ENCODE measurements at places on chromosomes 7 and 10.

GRCh38 chr7:98556288-98556687 lies 60.8 kb upstream of the NPTX2 start:
- DNase-seq = no peak

DNA sequence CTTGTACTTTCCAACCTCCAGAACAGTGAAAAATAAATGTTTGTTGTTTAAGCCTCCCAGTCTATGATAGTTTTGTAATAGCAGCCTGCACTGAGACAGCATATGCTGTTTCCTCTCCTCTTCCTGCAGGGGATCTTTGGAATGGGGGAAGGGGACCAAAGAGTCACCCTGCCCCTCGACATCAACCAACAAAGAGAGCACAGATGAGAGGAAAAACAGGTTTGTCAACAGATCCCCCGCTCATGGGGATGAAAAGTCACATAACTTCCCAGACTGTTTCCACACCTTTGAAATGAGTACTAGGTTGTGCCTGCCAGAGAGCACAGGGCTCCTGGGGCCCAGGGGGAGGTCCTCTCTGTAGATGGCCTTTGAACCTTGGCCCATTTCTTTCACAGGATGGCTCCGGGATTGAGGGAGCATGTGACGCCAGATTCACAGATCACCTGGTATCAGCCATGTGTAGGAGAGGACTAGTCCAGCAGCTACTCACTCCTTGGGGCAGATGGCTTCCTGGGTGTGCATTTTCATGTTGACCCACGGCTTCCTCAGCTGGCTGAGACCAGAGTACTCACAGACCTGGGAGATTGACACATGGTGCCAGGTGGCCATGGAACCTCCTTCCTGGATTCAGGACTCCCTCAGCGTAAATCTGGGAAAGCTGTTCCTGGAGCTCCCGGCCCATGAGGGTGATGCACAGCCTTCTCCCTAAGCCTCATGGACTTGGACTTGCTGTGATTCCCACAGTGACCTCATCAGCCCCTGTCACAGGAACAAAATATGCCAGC lies 125.6 kb downstream of the CXCL12 start:
- no peak for DNase-seq

DNA sequence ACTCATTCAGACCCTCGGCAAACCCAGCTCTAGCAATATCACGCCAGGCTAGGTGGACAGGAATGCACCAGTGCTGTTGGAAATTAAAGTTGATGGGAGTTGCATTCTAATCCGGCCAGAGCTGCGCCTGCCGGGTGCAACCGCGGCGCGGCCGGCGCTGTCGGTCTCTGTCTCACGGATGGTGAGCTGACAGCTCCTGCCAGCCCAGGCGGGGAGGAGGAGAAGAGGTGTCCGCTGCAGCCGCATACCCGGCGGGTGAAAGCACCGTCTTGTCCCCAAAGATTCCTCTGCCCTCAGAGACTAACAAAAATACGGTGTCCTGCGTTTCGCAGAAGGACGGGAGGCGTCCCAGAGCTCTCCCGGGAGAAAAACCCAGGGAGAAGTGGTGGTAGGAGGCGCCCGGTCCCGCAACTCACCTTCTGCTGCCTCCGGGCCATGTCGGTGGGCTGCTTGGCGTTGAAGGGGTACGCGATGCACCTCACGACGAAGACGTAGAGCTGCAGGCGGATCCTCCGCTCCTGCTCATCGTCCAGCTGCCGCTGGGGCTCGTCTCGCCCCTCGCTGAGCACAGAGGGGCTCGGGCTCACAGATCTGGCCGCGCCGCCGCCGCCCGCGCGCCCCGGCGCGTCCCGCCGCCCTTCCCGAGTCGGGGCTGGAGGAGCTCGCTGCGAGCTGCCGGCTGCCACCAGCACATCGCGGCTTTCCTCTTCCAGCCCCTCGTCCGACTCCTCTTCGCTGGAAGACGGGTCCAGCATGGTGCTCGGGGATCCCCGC lies 490 bp downstream of the CADPS2 start:
- peak; percentile 42 for DNase-seq

- DNase-seq = no peak
Observed at GRCh38 chr10:69337296-69338132, 59.2 kb downstream of the HK1 start.

DNA sequence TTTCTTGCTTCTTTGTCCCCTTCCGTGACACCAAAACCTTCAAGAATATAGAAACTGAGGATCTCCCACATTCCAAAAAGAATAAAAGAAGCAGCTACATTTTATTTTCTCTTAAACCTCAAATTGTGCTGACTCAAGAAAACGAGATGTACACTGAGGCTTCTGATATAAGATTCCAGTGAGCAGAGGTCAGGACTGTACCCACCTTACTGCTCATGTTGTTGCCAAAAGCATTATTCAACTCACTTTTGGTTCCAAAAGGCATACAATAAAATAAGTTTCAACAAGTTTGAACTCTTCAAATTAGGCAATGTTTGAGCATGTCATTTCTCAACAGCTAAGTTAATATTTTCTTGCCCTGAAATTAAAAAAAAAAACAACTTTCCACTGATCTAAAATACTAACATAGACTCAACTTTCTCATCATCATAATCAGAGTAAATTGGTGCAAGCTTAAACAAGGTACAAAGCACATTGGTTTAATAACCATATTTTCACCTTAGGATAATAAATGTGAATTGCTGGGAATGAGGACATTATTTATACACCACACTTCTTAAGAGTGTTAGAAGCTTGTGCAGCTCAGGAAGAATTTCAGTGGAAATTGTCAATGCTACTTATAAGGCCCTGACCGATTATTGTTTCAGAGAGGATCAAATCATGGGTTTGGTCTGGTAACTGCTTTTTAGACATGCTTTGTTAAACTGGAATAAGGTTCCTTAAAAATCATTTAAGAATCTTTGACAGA lies 629.0 kb upstream of the IGFBP3 start:
- DNase-seq = no peak

DNA sequence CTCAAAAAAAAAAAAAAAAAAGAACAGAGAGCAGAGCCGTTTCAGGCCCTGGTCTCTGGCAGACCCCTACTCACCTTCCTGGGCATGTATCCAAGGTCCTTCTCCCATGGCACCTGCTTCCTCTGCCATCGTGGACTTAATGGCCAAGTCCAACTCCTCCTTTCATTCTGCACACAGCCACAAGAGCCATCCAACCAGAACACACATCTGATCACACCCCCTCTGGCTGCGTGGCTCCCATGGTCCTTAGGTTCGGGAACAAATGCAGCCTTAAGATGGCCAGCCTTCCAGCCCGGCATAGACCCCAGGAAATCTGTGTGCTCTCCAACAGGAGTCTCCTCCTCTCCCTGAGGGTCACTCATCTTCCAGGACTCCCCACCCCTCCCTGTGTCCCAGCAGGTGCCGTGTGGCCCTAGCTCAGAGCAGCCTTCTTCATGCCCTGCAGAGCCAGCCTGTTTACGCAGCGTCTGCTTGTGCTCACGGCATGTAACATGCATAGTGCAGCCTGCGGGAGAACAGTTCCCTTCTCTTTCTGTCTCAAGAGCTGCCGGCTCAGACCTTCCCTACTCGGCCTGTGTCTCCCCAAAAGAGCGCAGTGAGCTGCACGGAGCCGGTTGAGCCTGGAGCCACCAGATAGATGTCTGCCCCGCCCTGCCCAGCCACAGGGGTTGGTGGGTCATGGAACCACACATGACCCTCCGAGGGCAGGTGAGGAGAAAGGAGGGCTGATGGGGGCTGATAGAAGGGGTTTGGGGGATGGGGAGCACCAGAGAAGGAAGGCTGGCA lies 157.3 kb downstream of the NRF1 start:
- no peak for DNase-seq

DNA sequence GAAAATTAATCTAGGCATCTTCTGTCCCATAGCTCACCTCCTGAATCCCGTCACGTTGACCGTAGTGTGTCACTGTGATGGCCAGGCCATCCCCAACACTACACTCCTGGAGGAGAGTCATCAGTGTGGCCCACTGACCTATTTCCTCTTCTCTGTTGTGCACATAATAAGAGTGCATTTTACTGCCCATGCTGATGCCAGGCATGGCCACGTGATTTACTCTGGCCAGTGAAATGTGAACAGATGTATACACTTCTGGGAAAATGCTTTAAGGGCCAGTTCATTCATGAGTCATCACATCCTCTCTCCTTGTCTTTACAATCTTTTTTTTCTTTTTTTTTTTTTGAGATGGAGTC lies 101.9 kb upstream of the PIP4K2A start:
- DNase-seq = no peak

GRCh38 chr10:93445978-93446720 lies 36.0 kb downstream of the MYOF start:
- DNase-seq = no peak

GRCh38 chr10:51266496-51266895 lies 192.2 kb downstream of the PRKG1 start:
- no peak for DNase-seq

DNA sequence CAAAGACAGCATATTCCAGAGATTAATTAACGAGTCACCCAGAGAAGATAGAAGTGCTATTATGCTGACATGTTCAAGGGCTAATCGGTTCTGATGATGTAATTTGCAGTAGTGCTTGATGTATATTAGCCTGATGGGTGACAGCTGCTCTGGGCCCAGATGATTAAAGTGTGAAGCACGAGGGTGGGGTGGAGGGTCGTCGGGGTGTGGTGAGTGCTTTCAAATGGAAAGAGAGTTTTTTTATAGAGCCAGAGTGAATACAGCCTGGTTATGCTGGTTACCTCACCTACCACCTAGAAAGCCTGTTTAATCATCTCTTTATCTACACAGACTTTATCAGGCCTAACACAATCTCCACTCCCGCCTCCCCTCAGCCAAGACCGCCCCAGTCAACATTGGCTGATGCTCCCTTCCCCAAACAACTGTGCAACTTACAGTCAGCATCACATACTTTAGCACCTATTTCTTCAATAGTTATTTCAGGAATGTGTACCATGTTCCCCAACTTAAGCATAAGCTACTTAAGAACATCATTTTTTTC lies 11.5 kb upstream of the STN1 start:
- DNase-seq = no peak

- no peak for DNase-seq
Observed at GRCh38 chr10:45280113-45280760, 35.2 kb downstream of the OR13A1 start.

Data from NCI-H748 treated with DMSO at 0.1 percent for 48 hours (cell line).